ENCODE measurements at places on chromosomes 12 and 14.

DNA sequence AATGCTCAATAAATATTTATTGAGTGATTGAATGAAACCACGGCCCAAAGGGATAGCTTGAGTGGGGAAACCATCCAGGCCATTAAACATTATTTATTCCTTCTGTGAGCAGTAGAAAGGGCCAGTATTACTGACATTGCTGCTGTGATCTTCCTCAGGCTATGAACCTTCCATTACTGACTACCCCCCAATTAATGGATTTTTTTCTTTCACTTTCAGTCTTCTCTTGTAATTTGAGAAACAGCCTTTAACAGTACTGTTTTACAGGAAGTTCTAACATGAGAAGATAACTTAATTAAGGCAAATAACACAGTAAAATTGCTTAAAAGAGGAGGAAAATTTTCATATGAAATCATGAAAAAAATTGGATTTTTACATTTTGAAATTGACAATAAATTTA is 629.5 kb downstream of the TRHDE start:
- no peak for DNase-seq

GRCh38 chr12:3464561-3464960 is 26.4 kb upstream of the PRMT8 start:
- DNase-seq: no peak

GRCh38 chr14:22630486-22630885 is 13.7 kb downstream of the OR6J1 start:
- no peak for DNase-seq

DNA sequence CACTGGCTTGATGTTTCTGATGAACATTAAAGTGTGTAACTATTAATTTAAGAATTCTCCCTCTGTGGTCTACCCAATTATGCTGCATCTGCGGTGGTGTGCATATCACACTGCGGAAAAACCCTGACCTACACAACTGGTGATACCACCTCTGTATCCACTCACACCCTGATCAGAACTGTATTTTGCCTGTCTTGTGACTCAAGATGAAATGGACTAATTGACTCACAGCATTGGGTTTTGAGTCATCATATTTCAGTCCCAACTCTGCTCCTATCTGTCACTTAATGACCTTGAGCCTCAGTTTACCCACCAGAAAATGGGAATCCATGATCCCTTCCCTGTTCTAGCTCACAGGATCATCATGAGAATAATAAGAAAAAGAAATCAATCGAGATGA is 65.6 kb downstream of the NUAK1 start:
- no peak for DNase-seq

GRCh38 chr12:55657212-55657611 is 20.5 kb downstream of the OR10P1 start:
- DNase-seq: no peak

DNA sequence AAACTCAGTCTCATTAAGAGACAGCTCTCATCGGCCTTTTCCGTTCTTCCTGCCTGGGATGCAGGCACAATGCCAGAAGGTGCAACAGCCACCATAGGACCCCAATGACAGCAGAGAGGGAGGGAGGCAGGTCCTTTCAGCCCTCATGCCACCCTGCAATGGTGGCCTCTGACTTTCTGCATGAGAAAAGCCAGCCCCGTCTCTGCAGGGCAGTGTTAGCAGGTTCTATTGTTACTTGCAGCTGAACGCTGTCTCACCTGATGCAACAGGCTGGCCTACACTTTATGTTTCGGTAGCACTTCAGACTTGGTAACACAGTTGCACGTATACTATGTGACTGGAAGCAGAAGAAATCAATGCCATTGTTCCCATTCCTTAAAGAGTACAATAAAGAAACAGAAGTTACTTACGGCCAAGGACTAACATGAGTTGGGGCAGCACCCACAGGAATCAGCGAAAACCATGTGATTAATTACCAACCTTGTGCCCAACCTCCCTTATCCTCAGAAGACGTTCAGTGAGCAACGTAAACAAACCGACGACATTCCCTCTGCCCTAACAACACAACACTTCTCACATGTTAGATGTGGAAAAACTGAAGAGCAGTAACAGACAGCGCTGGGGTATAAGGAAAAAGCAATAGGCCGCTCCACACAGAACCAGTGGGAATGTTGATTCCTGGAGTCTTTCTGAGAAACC is 102.1 kb downstream of the RIMBP2 start:
- no peak for DNase-seq

GRCh38 chr12:11717519-11717961 is 68.1 kb downstream of the ETV6 start:
- no peak for DNase-seq

- DNase-seq: no peak
Observed at GRCh38 chr12:47710278-47710677, 4.4 kb upstream of the RPAP3 start.

- no peak for DNase-seq
Observed at GRCh38 chr12:75366629-75367028, 24.3 kb upstream of the GLIPR1L2 start.

DNA sequence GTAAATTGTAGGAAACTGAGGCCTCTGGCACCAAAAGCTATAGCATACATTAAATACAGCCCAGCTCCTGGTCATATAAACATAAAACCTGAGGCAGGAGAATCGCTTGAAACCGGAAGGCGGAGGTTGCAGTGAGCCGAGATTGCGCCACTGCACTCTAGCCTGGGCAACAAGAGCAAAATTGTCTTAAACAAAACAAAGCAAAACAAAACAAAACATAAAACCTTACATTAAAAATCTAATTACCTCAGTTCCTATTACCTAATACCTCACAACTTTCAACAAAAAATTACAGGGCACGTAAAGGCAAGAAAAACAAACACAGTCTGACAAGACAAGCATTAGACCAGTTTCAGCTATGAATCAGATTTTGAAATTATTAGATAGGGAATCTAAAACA is 36.7 kb downstream of the TMEM116 start:
- DNase-seq: no peak

Measured in chondrocyte (in vitro differentiated cells).